ENCODE measurements at places on chromosomes 3 and 15. TPM values are rescaled to one million over a fixed set of nuclear protein-coding genes. Genes with fewer than 3 reads are reported as not detected.

KNL1 gene
- 15.2 TPM for total RNA-seq

PLCH1 gene
- total RNA-seq = 6.2 TPM

FES gene
- total RNA-seq = 19.8 TPM

FBXO40 gene
- total RNA-seq = 7.3 TPM

NPAP1 gene
- total RNA-seq = 0.28 TPM

DNA sequence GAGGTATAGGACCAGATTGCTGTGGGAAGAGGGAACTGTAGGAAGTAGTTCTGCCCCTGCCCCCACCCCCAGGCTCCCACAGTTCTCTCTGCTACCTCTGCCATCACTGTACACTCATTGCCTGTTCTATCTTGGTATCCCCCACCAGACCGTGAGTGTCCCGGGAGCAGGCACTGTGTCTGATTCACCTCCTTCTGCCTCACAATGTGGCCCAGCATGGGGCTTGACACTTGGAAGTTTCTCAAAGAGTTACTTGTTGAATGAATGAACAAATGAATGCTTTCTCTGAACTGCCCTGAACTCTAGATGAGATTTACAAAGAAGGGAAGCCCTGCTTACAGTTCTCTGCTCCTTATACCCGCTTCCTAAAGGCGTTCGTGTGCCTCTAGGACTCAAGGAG, 27.1 kb upstream of the PIK3CB start:
- H3K27ac ChIP-seq = no peak overlapping the region
- H3K4me1 ChIP-seq = peaks cover 6% of the 10 kb centered on the region
- no peaks in the 10 kb centered on the region for H3K36me3 ChIP-seq
- H3K27me3 ChIP-seq = no peaks in the 10 kb centered on the region

DNA sequence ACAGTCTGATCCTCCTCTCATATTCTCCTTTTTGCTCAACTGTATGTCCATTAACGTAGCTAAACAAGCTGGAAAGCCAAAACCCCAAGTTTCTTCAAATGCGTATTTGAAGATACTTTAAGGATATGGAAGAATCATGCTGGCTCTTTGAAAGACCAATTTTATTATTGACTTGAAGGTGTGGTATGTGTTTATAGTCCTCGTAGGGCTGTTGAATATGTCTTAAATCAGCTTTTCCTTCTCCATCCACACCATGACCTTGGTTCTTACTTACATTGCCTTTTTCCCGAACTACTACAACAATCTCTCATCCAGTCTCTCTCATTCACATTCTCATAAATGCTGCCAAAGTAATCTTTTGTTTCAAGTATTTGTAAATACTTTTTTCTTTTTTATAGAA, 19.7 kb upstream of the THUMPD3 start:
- H3K27me3 ChIP-seq = no peaks in the 10 kb centered on the region
- H3K4me1 ChIP-seq = no peaks in the 10 kb centered on the region
- no peaks in the 10 kb centered on the region for H3K36me3 ChIP-seq
- no peak overlapping the region for H3K27ac ChIP-seq
- no peak for DNase-seq
- no peak overlapping the region for H3K4me3 ChIP-seq

- no peak for DNase-seq
- H3K4me1 ChIP-seq = no peaks in the 10 kb centered on the region
- H3K27me3 ChIP-seq = no peaks in the 10 kb centered on the region
- H3K4me3 ChIP-seq = no peak overlapping the region
- no peaks in the 10 kb centered on the region for H3K36me3 ChIP-seq
- H3K27ac ChIP-seq = no peak overlapping the region
Observed at GRCh38 chr3:28556195-28556594, 207.6 kb upstream of the AZI2 start.

DNA sequence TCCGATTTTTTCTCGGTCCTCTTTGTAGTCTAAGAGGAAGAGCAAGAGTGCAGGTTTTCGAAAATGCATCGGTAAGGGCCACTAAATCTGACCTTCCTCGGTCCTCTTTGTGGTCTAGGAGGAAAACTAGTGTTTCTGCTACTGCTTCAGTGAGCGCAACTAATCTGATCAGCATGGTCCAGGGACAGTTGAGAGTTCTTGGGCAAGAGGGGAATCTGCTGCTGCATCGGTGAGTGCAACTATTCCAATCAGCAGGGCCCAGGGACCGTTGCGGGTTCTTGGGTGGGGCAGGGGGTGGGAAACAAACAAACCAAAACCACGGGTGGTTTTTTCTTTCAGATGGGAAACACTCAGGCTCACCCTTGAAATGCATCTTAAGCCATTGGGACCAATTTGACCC, 10.5 kb upstream of the OSBPL11 start:
- DNase-seq = no peak
- H3K36me3 ChIP-seq = no peaks in the 10 kb centered on the region
- no peaks in the 10 kb centered on the region for H3K27me3 ChIP-seq
- no peaks in the 10 kb centered on the region for H3K4me1 ChIP-seq

DNA sequence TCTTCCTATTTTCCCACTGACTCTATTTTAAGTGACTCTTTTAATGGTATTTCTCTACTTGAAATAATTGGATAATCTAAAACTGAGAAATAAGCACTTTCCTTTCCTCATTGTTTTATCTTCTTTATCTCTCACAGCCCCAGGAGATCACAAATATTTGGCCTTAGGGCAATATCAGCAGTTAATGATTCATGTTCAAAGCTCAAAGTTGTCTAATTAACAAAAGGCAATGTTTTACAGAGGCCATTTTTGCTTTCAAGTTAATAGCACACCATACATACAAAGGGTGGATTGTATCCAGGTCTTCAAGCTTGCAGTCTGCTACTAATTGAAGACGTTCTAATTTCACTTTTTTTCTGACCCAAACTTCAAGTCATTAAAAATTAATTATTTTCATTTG, 120.1 kb downstream of the LRRN1 start:
- no peak overlapping the region for H3K27ac ChIP-seq
- no peaks in the 10 kb centered on the region for H3K36me3 ChIP-seq
- H3K4me1 ChIP-seq = no peaks in the 10 kb centered on the region
- no peak for DNase-seq
- no peaks in the 10 kb centered on the region for H3K27me3 ChIP-seq

- H3K27ac ChIP-seq = no peak overlapping the region
- no peaks in the 10 kb centered on the region for H3K36me3 ChIP-seq
- no peak overlapping the region for H3K4me3 ChIP-seq
- no peaks in the 10 kb centered on the region for H3K27me3 ChIP-seq
- DNase-seq = no peak
- H3K4me1 ChIP-seq = peaks cover 15% of the 10 kb centered on the region
Observed at GRCh38 chr3:119628816-119629445, 31.2 kb downstream of the PLA1A start.
